ENCODE measurements at places on chromosomes 12 and 14. TPM values are rescaled to one million over a fixed set of nuclear protein-coding genes. Genes with fewer than 3 reads are reported as not detected.

The OXA1L gene
- total RNA-seq: 140 TPM

The GPR84 gene
- 1.2 TPM for total RNA-seq

The TULP3 gene
- total RNA-seq: 5.6 TPM

The ULK1 gene
- total RNA-seq: 11.4 TPM

The KRT86 gene
- total RNA-seq: not detected

The KRT8 gene
- 0.48 TPM for total RNA-seq

The KRT71 gene
- not detected for total RNA-seq

The MAP3K9 gene
- 6.2 TPM for total RNA-seq

The SPRING1 gene
- 28.0 TPM for total RNA-seq

The LTBP2 gene
- 0.10 TPM for total RNA-seq

The OTX2 gene
- not detected for total RNA-seq

The ANO2 gene
- total RNA-seq: not detected

The CERS5 gene
- total RNA-seq: 36.4 TPM

The ABCB9 gene
- 3.6 TPM for total RNA-seq

The PELI2 gene
- 2.5 TPM for total RNA-seq

The KRT85 gene
- not detected for total RNA-seq

The TMEM121 gene
- 16.8 TPM for total RNA-seq

The SLC7A7 gene
- 0.56 TPM for total RNA-seq

The TGFB3 gene
- total RNA-seq: 3.8 TPM

The TAS2R19 gene
- 0.50 TPM for total RNA-seq

The STXBP6 gene
- not detected for total RNA-seq

The CD9 gene
- total RNA-seq: 18.1 TPM

The SLC48A1 gene
- 6.0 TPM for total RNA-seq
